ENCODE measurements at places on chromosomes 11 and 22. TPM values are rescaled to one million over a fixed set of nuclear protein-coding genes. Genes with fewer than 3 reads are reported as not detected.

GRCh38 chr11:127471662-127472061 is 471.1 kb upstream of the KIRREL3 start:
- H3K27ac ChIP-seq = no peak overlapping the region
- DNase-seq = no peak
- H3K4me3 ChIP-seq = no peak overlapping the region
- H3K36me3 ChIP-seq = no peaks in the 10 kb centered on the region
- no peaks in the 10 kb centered on the region for H3K27me3 ChIP-seq

DNA sequence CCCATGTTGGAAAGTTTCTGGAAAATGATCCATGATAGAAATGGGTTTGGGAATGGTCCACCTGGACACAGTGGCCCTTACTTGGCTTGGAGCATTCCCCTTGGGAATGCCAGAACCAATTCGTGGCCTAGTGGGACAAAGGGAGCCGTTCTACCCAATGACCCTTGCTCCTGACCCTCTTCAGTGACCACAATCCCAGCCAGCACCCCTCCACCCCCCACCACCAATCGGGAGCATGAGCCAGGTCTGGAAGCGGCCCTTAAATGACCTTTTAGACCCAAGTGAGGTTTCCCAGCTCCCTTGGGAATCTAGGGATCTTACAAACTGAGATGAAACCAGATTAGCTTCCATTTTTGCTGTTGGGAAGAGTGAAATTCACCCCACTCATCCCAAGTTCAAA is 51.3 kb upstream of the CDON start:
- no peak for DNase-seq
- H3K36me3 ChIP-seq = no peaks in the 10 kb centered on the region
- peak overlapping the region; percentile 75 for H3K27ac ChIP-seq
- peaks cover 20% of the 10 kb centered on the region for H3K4me1 ChIP-seq
- no peaks in the 10 kb centered on the region for H3K27me3 ChIP-seq
- H3K4me3 ChIP-seq = no peak overlapping the region

- no peak for DNase-seq
- no peaks in the 10 kb centered on the region for H3K4me1 ChIP-seq
- H3K36me3 ChIP-seq = peaks cover 80% of the 10 kb centered on the region
- no peaks in the 10 kb centered on the region for H3K27me3 ChIP-seq
- no peak overlapping the region for H3K4me3 ChIP-seq
These were observed 96.8 kb downstream of the ATM start for GRCh38 chr11:108319541-108320145.

DNA sequence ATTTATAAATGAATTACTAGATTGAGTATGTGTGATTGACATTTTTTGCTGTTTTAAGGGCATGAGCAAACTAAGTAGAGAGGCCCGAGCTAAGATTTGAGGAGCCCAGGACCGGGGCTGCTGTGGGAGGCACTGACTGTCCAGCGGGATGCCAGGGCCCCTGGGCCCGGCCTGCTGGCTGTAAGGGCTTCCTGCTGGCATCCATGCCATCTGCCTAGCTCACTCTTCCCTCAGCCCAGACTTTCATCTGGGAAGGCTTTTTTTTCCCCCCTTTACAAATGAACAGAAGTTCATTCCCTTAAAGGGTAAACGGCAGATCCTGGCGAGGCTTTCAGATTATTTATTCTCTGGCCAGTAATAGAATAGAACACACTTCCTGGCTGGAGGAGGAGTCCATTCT is 16.0 kb upstream of the TP53I11 start:
- H3K27me3 ChIP-seq = no peaks in the 10 kb centered on the region
- H3K36me3 ChIP-seq = no peaks in the 10 kb centered on the region
- H3K4me1 ChIP-seq = no peaks in the 10 kb centered on the region
- H3K4me3 ChIP-seq = no peak overlapping the region
- DNase-seq = no peak

The SCN2B gene
- 2.5 TPM for total RNA-seq

DNA sequence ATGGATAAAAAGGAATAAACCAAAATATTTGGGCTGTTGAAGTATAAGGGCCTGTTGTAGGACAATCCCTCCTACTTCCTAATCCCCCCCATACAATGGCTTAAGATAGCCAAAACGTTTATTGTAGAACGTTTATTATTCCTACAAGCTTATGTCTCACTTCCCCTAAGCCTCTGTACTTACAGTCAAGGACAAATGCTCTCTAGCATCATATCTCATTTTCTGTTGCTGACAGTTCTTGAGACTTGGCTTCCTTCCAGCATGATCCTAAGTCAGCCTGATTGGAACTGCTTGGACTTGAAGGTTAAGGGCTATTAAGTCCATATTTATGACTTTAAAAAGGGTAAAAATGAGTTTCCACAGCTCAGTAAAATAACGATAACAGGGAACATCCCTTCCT is 8.8 kb downstream of the MISFA start:
- peaks cover 64% of the 10 kb centered on the region for H3K36me3 ChIP-seq
- no peak overlapping the region for H3K27ac ChIP-seq
- H3K4me1 ChIP-seq = no peaks in the 10 kb centered on the region
- H3K4me3 ChIP-seq = no peak overlapping the region

- DNase-seq = no peak
- no peak overlapping the region for H3K27ac ChIP-seq
- no peak overlapping the region for H3K4me3 ChIP-seq
- H3K27me3 ChIP-seq = no peaks in the 10 kb centered on the region
- H3K4me1 ChIP-seq = peaks cover 10% of the 10 kb centered on the region
These were observed 41.9 kb upstream of the PCF11 start for GRCh38 chr11:83115026-83115425.

The OR52H1 gene
- 0.90 TPM for total RNA-seq

DNA sequence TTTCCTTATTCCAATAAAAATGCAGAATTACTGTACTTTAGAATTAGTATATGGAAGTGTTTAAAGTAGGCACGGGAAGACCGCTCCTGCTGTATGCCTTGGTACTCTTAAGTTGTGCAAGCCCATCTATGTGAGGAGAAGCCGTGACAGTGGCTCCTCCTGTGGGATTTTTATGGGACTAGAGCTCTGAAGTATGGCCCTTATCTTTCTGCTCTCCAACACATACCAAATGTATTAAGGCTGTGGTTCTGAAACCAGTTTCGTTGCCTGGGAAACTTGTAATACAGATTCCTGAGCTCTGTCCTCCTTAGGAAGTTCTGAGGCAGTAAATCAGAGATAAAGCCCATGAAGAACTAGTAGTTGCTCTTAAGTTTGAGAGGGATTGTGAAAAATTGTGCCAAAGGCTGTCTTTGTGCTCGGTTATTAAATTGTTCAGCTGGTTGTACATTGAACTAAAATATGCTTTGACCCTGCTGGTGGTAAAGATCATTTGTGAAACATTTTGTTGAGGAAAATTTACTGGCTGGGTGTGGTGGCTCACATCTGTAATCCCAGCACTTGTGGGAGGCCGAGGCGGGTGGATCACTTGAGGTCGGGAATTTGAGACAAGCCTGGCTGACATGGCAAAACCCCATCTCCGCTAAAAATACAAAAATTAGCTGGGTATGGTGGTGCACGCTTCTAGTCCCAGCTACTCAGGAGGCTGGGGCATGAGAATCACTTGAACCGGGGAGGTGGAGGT is 29.3 kb downstream of the RTN3 start:
- H3K27ac ChIP-seq = no peak overlapping the region
- no peaks in the 10 kb centered on the region for H3K27me3 ChIP-seq
- H3K4me1 ChIP-seq = peaks cover 5% of the 10 kb centered on the region
- no peak for DNase-seq
- no peaks in the 10 kb centered on the region for H3K36me3 ChIP-seq
- H3K4me3 ChIP-seq = no peak overlapping the region

DNA sequence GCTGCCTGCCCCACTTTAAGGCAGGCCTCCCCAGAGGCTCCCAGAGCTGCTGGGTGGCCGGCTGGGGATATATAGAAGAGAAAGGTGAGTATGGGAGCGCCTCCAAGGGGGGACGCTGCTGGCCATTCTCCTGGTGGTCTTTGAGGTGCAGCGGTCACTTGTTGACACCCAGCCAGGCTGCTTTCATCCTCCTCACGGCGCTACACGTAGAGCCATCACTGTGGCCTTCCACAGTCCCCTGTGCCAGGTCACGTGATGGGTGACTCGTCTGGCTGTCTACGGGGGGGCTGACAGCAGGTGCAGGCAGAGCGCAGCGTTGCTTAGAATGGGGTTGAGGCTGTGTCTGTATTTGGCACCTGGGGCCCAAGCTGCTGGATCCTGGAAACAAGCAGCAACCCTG is 1.9 kb downstream of the ACR start:
- H3K4me3 ChIP-seq = no peak overlapping the region
- H3K4me1 ChIP-seq = no peaks in the 10 kb centered on the region
- H3K36me3 ChIP-seq = no peaks in the 10 kb centered on the region
- H3K27me3 ChIP-seq = no peaks in the 10 kb centered on the region

- H3K4me3 ChIP-seq = no peak overlapping the region
- H3K4me1 ChIP-seq = no peaks in the 10 kb centered on the region
- no peak for DNase-seq
- H3K27me3 ChIP-seq = no peaks in the 10 kb centered on the region
- H3K27ac ChIP-seq = no peak overlapping the region
These were observed 499.8 kb upstream of the CHORDC1 start for GRCh38 chr11:90722552-90723190.

- H3K4me3 ChIP-seq = peak within 1 kb of the TSS; percentile 80
- no peaks in the 10 kb centered on the region for H3K27me3 ChIP-seq
- no peaks in the 10 kb centered on the region for H3K36me3 ChIP-seq
- peak; percentile 93 for DNase-seq
- H3K4me1 ChIP-seq = peaks cover 37% of the 10 kb centered on the region
These were observed at the start of gene RHOG for GRCh38 chr11:3840870-3841425. TSS of gene RHOG (minus strand) at chr11:3840959. CDS start at chr11:3828138, 12,821 bp downstream.

The APLNR gene
- total RNA-seq = 1.2 TPM

- no peaks in the 10 kb centered on the region for H3K36me3 ChIP-seq
- no peaks in the 10 kb centered on the region for H3K27me3 ChIP-seq
- DNase-seq = no peak
- peaks cover 6% of the 10 kb centered on the region for H3K4me1 ChIP-seq
- H3K4me3 ChIP-seq = peak overlapping the region; percentile 15
- H3K27ac ChIP-seq = peak overlapping the region; percentile 78
These were observed 17.9 kb upstream of the ADA2 start for GRCh38 chr22:17237038-17237668.

The CCDC15 gene
- 1.5 TPM for total RNA-seq

- H3K36me3 ChIP-seq = peaks cover 14% of the 10 kb centered on the region
- no peaks in the 10 kb centered on the region for H3K4me1 ChIP-seq
- DNase-seq = peak; percentile 71
- H3K4me3 ChIP-seq = no peak overlapping the region
- H3K27me3 ChIP-seq = no peaks in the 10 kb centered on the region
These were observed 6.8 kb downstream of the NAA40 start for GRCh38 chr11:63945477-63946163.

- H3K4me1 ChIP-seq = no peaks in the 10 kb centered on the region
- no peak overlapping the region for H3K4me3 ChIP-seq
- no peak for DNase-seq
These were observed 2.4 kb upstream of the PATE1 start for GRCh38 chr11:125743681-125744080.

The PNPLA3 gene
- 3.7 TPM for total RNA-seq
